Activated T-cell treated with anti-CD3 and anti-CD28 coated beads, Interleukin-2, amount 50 U/mL, for 72 hours (primary cell): ENCODE measurements at places on chromosomes 1 and 21. TPM values are rescaled to one million over a fixed set of nuclear protein-coding genes. Genes with fewer than 3 reads are reported as not detected.
A peak's percentile ranks its signal among the peaks of the same experiment; 100 is the strongest.

Gene COPA
- 201 TPM for total RNA-seq

Gene TMEM81
- 5.2 TPM for total RNA-seq

Gene ANGPTL3
- total RNA-seq, result not detected

Gene PKLR
- total RNA-seq, result not detected

DNA sequence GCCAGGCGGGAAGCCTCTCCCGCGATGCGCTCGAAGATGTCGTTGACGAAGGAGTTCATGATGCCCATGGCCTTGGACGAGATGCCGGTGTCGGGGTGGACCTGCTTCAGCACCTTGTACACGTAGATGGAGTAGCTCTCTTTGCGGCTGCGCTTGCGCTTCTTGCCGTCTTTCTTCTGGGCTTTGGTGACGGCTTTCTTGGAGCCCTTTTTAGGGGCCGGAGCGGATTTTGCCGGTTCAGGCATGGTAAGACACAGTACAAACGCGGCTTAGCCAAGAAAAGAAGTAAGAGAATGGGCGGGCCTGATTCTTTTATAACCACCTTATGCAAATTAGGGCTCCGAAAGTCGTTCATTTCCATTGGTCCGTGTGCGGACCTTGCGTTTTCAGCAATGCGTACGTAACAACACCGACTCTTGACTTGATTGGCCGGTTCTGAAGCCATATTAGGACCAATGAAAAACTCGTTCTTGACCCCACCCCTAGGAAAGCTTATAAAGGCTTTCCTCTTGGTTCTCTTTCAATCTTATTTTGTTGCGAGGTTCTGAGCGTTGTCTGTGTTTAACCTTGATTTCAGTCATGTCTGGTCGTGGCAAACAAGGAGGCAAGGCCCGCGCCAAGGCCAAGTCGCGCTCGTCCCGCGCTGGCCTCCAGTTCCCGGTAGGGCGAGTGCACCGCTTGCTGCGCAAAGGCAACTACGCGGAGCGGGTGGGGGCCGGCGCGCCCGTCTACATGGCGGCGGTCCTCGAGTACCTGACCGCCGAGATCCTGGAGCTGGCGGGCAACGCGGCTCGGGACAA lies 12.8 kb upstream of the BOLA1 start:
- peak; percentile 94 for DNase-seq

DNA sequence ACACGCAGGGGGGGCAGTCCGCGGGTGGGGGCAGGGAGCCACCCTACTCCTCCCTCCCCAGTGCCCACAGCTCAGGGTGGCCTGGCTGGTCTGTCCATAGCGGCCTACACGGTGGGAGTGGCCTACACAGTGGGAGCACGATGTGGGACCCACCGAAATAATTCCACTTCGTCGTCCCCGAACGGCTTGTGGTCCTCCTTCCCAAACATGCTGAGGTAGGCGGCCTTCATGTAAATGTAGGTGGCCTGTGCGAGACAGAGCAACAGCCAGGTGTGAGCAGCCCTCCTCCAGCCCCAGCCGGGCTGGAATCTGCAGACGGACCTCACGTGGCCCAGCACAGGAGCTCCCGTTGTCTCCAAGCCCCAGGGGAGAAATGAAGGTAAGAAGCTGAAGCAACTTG lies 34.4 kb downstream of the TTC39A start:
- no peak for DNase-seq

DNA sequence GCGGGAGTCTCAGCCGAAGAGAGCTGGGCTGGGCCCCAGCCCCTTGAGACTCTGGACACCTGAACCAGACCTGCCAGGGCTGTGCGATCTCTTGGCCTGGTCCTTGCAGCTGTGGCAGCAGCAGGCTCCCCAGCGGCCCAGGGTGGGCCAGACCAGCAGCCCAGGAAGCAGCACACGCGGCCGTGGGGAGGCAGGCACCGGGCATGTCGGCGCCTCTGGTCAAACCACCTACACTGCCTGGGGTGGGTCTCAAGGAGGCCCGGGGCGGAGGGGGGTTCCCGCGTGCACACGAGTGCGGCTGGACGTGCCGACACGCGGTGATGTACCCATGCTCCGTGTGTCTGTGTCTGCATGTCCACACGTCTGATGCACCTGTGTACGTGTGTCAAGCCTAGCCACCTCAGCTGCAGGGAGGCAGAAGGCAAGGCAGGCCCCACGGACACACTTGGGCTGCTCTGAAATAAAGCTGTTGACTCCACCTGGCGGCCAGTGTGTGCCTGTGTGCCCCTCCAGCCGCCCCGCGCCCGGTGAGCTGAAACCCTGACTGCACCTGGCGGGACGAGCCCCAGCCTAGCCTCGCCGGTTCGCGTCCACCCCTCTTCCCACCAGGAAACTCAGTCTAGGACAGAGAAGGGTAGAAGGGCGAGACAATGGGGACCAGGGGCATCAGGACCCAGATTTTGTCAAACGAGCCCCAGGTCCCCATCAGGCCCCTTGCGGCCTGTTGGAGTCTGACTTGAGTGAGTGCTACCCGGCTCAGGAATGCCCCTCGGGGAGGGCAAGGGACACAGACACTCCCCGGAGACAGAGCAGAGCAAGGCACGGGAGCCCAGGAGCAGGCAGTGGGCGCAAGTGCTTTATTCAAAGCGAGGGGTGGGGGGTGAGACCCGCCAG lies 11.6 kb downstream of the SCNN1D start:
- peak; percentile 71 for DNase-seq

DNA sequence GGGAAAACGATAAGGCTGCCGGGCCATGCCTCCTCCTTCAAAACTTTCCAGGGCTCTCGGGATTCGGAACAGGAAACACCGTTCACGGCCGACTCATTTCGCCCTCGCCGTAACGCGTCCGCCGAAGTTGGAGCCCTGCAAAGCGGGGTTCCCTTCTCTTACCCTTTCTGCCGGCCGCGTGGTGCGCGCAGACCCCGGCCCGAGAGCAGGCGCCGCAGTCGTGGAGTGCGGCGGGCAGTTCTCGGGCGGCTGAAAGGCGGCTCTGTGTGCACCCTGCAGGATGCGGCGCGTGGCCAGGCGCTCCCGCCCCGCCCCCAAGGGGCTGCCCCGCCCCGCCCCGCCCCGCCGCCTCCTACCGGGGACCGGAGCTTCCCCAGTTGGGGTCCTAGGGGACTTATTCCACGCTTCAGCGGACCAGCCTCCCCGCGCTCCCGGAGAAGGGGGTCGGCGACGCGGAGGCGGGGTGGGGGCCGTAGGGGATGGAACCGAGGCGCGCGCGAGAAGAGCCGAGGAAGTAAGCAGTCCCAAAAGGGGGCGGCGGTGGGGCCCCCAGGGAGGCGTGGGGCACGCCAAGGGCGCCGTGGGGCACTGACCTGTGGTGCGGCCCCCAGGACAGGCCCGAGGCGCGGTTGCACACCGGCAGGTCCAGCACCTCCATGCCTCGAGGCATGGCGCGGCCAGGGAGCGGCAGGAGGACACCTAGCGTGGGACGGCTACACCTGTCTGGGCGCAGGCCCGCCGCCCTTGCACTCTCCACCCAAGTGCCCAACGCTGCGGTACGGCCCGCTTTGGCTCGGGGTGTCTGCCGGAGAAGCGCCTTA lies at the start of gene MCOLN2:
Gene MCOLN2 (minus strand): TSS at position 268 of the 821 bp plus-strand sequence. CDS start 241 bp downstream, at position 27.
- peak; percentile 69 for DNase-seq

DNA sequence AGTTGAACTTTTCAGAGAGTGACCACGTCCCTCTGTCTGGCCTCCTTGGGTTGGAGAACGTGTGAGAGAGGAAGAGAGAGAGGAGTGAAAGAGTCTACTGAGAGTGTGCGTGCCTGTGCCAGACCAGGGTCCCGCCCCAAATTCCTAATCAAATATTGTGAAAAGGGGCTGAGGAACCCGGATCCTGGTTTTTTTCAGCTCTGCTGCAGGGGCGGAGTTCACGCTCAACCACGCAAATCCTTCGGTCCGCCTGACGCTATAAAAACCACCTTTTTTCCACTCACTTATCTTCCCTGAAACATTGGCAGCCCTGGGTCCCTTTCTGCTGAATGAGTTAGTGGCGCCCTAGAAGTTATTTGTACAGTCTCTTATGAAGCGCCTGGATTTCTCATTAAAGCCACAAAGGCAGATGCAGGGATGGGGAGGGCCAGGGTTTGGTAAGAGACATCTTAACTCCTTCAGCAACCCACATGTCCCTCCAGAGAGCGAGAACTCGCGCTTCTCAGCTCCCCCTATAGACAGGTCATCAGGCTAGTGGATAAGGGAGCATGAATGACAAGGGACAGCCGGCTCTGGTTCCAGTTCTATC lies at the start of gene FMOD:
Gene FMOD (minus strand): TSS at position 86 of the 589 bp plus-strand sequence. CDS start 2,852 bp downstream, outside the sequence.
- no peak for DNase-seq

DNA sequence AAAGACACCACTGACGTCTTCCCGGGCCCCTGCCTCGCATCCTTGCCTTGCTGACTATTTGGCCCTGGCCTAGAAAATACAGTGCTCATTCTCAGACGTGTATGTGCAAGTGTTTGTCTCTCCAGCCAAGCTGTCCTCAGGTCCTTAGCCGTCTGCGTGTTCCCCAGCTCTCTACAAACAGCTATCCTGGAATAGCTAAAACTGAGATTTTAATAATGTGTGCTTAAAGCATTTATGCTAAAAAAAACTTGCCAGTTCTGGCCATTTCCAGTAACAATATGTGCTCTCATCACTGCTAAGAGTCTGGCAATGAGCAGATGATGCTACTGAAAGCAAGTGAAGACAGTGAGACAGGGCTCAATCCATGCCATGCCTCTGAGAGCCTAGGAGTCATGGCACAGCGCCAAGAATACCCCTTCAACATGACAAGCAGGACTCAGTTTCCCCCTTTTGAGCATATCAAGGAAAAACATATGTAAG lies 55.7 kb downstream of the IRF2BP2 start:
- no peak for DNase-seq
